Endothelial cell of coronary artery (primary cell): ENCODE measurements at places on chromosomes 5 and 9. TPM values are rescaled to one million over a fixed set of nuclear protein-coding genes. Genes with fewer than 3 reads are reported as not detected.

Gene DMGDH
- total RNA-seq = under 0.01 TPM in 1 of 2 replicates, not detected in the other

Gene COL23A1
- total RNA-seq = not detected in 2 replicates

Gene SHISAL2B
- not detected in 2 replicates for total RNA-seq

Gene SLC6A3
- not detected in 2 replicates for total RNA-seq

Gene ANKRD34B
- not detected in 2 replicates for total RNA-seq

Gene DCP2
- 24.8 and 33.9 TPM in 2 replicates for total RNA-seq

Gene PRELID2
- total RNA-seq = 27.3 and 45.0 TPM in 2 replicates

Gene FOXI1
- total RNA-seq = under 0.01 TPM in 1 of 2 replicates, not detected in the other

Gene TAF11L5
- total RNA-seq = not detected in 2 replicates

Gene CSF2
- total RNA-seq = 0.28 and 0.36 TPM in 2 replicates

Gene LCN6
- total RNA-seq = not detected in 2 replicates

Gene SEMA6A
- 0.47 and 0.54 TPM in 2 replicates for total RNA-seq

Gene ANKRD18B
- 0.94 and 2.7 TPM in 2 replicates for total RNA-seq

Gene BTNL3
- not detected in 2 replicates for total RNA-seq

Gene PROB1
- total RNA-seq = 0.72 and 1.2 TPM in 2 replicates

Gene CD74
- total RNA-seq = 0.36 and 0.56 TPM in 2 replicates

Gene SMIM15
- 65.9 and 66.8 TPM in 2 replicates for total RNA-seq

Gene CCL28
- total RNA-seq = 0.18 and 0.38 TPM in 2 replicates

Gene PCDHB6
- total RNA-seq = 0.09 TPM in 2 replicates

Gene PCDH12
- 16.8 and 39.3 TPM in 2 replicates for total RNA-seq

Gene KIF27
- total RNA-seq = 3.0 and 4.2 TPM in 2 replicates

Gene KIF12
- 0.18 TPM in 1 of 2 replicates, not detected in the other for total RNA-seq

Gene CMBL
- 5.7 and 6.7 TPM in 2 replicates for total RNA-seq

Gene MARVELD2
- total RNA-seq = 1.7 and 2.1 TPM in 2 replicates

Gene SEC61B
- 63.0 and 95.1 TPM in 2 replicates for total RNA-seq

Gene AGXT2
- total RNA-seq = not detected in 2 replicates

Gene RCL1
- total RNA-seq = 15.9 and 17.1 TPM in 2 replicates

Gene SOHLH1
- total RNA-seq = 0.09 TPM in 1 of 2 replicates, not detected in the other

Gene SLC1A1
- total RNA-seq = 12.2 and 17.0 TPM in 2 replicates

Gene TMEM174
- not detected in 2 replicates for total RNA-seq

Gene ABL1
- total RNA-seq = 44.4 and 53.6 TPM in 2 replicates

Gene KCNN2
- total RNA-seq = 0.54 TPM in 1 of 2 replicates, not detected in the other

Gene LEAP2
- total RNA-seq = 0.09 and 0.19 TPM in 2 replicates

Gene SPATA31A7
- total RNA-seq = not detected in 2 replicates

Gene ACTBL2
- 0.28 TPM in 1 of 2 replicates, not detected in the other for total RNA-seq

Gene CLIC3
- 0.90 and 7.6 TPM in 2 replicates for total RNA-seq

Gene C7
- 0.09 and 0.75 TPM in 2 replicates for total RNA-seq

Gene MYOT
- not detected in 2 replicates for total RNA-seq

Gene PCDHB14
- 1.3 and 1.6 TPM in 2 replicates for total RNA-seq

Gene DDX4
- not detected in 2 replicates for total RNA-seq

Gene SOX30
- total RNA-seq = not detected in 2 replicates

Gene PTGER4
- total RNA-seq = 36.8 and 39.5 TPM in 2 replicates

Gene IQGAP2
- 3.4 and 6.6 TPM in 2 replicates for total RNA-seq

Gene TLR4
- 43.6 and 92.9 TPM in 2 replicates for total RNA-seq

Gene RPS14
- 3,989 and 4,022 TPM in 2 replicates for total RNA-seq

Gene CER1
- not detected in 2 replicates for total RNA-seq

Gene TUSC1
- 7.0 and 10.7 TPM in 2 replicates for total RNA-seq

Gene PHF24
- total RNA-seq = not detected in 2 replicates

Gene SPATA31C1
- total RNA-seq = not detected in 2 replicates

Gene PDCD1LG2
- 11.7 and 24.4 TPM in 2 replicates for total RNA-seq

Gene C5orf15
- total RNA-seq = 22.6 and 25.1 TPM in 2 replicates

Gene SYK
- total RNA-seq = not detected in 2 replicates

Gene CLPTM1L
- total RNA-seq = 305 and 379 TPM in 2 replicates

Gene OTP
- not detected in 2 replicates for total RNA-seq

Gene PTGR1
- total RNA-seq = 53.3 and 91.0 TPM in 2 replicates

Gene PCDHA7
- 0.27 and 0.28 TPM in 2 replicates for total RNA-seq

Gene ELOVL7
- total RNA-seq = under 0.01 TPM in 2 replicates

Gene ZNF879
- total RNA-seq = 2.8 and 5.6 TPM in 2 replicates
